HTR-8/SVneo (cell line): ENCODE measurements at places on chromosomes 3 and 15.

DNA sequence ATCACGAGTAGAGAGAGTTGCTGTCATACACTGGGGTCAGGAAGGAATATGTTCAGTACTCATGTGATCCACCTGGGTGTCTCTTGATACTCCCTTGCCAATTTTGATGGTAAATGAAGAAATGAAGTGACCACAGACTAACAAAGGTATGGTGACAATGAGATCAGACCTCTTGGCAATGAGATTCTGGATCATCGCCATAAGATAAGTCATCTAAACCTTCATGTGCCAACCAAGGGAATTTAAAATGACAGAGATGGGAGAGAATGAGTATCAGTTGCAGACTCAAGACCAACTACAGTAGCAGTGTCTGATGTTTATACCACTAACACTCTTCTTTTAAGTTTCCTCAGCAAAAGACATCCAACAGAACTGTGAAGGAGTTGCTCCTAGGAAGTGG is 601.0 kb downstream of the MECOM start:
- no peak for DNase-seq

GRCh38 chr3:62319570-62320243 is 53.6 kb downstream of the FEZF2 start:
- no peak for DNase-seq

DNA sequence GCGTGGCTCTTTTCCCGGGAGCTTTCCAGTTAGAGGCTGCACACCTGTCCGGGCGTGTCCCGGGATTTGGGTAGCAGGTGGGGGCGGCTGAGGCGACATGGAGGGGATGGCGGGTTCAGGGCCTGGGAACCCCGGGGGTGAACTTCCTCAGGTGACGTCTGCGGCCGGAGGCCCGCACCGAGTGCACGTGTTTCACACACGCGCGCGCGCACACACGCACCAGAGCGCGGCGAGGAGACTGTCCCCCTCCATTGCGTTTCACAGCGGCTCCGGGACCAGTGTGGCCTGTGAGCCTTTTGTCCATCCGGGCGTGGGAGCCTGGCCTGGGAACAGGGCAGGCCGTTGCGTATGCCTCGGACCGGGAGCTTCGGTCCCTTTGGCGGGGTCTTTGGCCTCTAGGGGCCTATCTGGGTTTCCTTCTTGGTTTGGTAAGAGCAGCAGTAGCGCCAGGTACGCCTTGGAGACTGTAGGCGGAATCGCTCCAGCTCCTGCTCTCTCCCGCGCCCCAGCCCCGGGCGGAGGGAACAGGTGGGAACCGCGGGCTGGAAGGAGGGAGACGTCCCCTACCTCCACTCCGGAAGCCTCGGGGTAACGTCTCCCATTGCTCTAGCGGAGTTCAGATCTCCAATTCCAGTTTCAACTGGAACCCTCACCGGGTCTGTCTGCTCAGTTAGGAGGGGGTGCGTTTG is 220.0 kb downstream of the MEIS2 start:
- no peak for DNase-seq

- DNase-seq = no peak
Measured at GRCh38 chr3:74537164-74537563, 77.3 kb downstream of the CNTN3 start.

GRCh38 chr3:180072786-180073185 is 36.0 kb upstream of the PEX5L start:
- no peak for DNase-seq

GRCh38 chr3:41330465-41330864 is 131.2 kb downstream of the CTNNB1 start:
- DNase-seq = no peak

DNA sequence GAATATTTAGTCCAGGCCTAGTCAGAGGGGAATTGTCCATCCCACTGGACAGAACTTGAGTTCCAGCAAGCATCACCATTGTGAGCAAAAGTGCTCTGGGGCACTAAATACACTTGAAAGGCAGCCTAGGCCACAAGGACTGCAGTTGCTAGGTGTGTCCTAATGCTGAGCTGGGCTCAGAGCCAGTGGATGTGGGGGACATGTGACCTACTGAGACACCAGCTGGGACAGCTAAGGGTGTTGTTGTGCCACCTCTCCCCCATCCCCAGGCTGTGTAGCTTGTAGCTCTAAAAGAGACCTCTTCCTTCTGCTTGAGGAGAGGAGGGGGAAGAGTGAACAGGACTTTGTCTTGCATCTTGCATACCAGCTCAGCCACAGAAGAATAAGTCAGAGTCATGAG is 120.9 kb downstream of the DTWD1 start:
- no peak for DNase-seq

GRCh38 chr3:142651711-142652110 is 55.5 kb downstream of the PLS1 start:
- no peak for DNase-seq

DNA sequence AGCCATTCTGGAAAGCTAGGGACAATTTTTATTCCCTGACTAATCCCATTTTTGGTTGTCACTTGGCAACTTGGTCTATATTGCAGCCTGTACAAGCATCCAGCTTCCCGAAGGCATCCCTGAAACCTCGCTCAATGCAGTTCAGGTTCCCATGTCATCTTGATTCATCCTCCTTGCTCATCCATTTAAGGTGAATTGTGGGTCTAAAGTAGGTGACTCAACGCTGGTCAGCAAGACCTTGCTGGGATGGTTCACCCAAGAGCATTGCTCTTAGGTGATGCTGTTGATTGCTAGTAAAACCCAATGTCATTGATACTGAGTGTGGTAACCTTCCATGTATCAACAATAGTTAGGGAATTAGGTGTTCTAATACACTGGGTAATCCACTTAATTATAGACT is 13.1 kb upstream of the RAB8B start:
- no peak for DNase-seq

- DNase-seq = no peak
Measured at GRCh38 chr3:151011427-151011826, 38.9 kb upstream of the CLRN1 start.

- no peak for DNase-seq
Measured at GRCh38 chr3:134381076-134381475, 6.8 kb upstream of the AMOTL2 start.

- DNase-seq = no peak
Measured at GRCh38 chr15:58472821-58473581, 41.2 kb downstream of the LIPC start.

DNA sequence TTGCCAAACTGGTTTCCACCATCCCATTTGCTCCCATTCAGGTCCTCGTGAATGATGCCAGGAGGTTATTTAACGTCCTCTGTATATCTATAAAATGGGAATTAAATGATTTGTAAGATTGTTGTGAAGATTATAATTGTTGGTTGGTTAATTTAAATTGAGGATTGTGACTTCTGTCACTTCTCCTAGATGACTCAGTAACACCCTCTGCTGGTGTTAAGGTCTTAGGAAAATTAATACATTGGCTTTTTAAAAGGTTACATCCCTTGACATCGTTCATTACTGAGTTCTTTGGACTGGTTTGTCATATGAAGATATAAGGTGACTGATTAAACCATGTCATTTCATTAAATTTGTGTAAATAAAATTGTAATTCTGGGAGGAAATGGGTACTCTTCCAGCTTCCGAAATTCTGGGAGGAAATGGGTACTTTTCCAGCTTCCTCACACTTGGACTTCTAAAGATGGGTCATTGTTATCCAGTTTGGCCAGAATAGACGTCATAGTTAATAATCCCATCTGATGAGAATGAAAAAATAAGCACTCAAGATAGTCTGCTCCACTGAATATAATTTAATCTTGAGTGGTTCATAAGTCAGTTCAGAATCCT is 33.3 kb upstream of the PAQR5 start:
- peak; percentile 30 for DNase-seq

- no peak for DNase-seq
Measured at GRCh38 chr3:62805580-62806277, 69.5 kb downstream of the CADPS start.

DNA sequence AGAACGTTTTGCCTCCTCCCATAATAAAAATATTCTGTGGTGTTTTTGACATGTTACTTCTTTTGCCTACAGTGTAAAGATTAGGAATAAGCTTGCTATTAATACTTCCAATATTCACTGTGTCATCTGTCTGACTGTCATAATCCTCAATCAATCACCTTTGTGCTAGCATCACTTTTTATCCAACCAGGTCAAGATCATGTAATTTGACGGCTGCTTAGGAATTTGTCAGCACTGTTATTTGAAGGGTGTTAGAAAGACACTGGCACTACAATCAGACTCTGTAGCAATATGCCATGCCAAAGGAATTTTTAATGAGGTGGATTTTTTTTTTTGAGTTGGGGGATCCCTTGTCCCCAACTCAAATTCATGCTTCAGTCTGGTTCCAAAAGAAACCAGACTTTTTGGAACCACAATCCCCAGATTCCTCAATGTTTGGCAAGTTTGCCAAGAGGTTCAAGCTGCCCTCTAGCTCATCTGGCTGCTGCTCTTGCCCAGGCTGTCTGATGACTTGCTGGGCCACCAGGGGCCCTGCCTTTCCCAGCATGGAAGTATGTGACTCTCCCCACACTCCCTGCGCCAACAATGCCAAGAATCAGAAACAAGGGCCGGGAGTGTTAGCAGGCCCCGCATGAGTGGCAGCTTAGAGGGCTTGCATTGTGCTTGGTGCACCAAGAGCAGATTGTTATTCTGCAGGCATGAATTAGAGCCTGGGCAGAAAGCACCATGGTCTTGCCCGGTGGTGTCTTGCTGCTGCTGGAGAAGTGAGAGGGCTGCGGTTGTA is 58.6 kb upstream of the TSC22D2 start:
- no peak for DNase-seq

DNA sequence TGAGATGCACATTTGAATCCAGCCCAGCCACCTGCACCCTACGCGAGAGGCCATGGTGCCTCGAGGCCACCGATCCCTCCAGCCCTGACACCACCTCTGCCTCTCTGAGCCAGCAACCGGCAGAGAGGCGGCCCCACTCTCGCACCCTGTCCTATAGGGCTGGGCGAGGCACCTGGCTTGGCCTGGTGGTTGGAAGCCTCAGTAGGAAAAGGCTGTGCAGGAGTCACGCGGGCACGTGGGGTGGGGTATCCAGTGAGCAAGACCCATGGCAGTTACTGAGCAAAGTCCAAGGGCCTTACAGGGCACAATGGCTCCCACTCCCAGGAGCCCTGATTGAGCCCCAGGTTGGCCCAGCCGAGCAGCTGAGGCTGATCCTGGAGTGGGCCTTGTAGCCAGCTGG is 12.4 kb upstream of the DUSP7 start:
- no peak for DNase-seq

DNA sequence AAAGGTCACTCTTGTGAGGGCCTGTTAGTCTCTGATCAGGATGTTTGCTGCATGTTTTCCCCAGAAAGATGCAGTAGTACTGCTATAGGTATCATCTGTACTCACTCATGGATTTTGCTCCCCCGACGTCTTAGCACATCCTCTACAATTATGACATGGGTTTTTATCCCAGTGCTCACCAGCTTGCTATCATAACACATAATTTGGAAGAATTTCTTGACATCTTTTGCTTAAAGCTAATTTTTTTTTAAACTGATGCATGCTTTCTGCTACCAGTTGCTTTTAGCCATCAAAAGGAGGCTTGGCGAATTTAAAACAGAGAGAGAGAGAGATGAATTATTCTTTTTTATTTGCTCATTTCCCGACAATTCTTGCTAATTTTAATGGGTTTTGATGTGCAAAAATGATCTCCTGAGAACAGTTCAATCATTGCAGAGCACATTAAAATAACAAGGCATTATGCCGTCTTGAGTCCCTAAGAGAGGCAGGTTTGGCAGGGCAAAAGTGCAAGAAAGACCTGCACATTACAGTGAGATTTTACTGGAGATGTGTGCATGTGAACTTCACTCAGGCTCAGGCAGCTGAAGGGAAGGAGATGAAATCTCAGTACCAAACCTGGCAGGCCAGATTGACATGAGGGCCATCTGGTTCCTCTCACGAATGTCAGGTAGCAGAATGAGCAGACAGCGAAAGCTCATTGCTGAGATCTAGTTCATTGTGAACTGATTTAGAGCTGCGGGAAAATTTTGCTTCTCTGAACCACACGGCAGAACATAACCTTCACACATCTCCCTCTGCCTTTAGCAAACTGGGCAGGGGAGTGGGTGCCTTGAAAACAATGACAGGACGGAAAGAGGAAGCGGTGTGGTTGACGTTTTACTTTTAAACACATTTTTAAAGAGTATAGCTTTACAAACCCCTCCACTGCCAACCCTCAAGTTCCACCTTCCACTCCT is 25.9 kb upstream of the GOLGA8B start:
- DNase-seq = no peak

DNA sequence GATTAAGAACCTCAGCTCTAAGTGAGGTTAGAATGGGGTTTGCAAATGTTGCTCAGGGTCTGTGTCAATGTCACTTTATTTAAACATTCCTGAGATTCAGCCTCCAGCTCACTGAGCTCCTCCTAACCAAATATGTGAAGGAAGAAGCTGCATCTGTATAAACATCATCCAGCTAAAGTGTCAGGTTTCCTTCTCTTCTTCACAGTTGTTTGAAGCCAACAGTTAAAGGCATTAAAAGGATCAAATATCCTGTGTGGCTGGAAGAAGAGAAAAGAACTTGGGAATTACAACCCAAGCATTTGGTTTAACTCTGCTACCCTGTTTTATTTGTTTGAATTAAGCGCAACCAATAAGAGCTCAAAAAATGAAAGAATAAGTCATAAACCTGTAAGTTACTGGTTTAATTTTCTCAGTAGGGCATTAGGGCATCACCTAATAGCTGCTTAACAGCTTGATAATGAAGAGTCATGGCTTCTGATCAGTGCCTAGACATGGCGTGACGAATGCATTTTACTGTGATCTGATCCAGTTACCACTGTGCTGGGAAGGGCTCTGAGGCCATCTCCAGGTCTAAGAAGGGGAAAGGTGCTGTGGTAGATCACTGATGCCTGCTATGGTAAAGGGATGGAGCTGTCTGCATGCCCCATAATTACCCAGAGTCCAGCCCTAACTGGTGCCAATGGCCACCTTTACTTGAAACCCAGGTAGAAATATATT is 165.7 kb upstream of the TSC22D2 start:
- DNase-seq = no peak

DNA sequence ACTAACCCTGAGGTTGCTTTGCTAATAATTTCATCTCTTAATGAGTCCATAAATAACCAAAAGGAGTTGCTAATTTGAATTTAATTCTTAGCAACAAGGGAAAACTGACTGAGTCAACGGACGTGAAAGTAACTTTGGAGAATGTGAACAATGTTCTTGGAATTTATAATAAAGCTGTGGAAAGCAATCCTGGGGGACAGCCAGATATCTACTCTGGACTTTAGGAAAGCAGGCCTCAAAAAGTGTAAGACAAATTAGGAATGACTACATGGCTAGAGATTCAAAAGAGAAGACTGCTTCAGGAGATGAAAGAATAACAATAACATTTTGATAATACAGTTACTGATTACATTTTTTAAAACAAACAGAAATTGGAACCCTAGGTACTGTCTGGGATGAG is 318.4 kb upstream of the COL8A1 start:
- DNase-seq = peak; percentile 18
